ENCODE measurements at places on chromosomes 11 and 22.

GRCh38 chr11:58451585-58451984 lies 9.5 kb upstream of the OR5B12 start:
- DNase-seq, result no peak

DNA sequence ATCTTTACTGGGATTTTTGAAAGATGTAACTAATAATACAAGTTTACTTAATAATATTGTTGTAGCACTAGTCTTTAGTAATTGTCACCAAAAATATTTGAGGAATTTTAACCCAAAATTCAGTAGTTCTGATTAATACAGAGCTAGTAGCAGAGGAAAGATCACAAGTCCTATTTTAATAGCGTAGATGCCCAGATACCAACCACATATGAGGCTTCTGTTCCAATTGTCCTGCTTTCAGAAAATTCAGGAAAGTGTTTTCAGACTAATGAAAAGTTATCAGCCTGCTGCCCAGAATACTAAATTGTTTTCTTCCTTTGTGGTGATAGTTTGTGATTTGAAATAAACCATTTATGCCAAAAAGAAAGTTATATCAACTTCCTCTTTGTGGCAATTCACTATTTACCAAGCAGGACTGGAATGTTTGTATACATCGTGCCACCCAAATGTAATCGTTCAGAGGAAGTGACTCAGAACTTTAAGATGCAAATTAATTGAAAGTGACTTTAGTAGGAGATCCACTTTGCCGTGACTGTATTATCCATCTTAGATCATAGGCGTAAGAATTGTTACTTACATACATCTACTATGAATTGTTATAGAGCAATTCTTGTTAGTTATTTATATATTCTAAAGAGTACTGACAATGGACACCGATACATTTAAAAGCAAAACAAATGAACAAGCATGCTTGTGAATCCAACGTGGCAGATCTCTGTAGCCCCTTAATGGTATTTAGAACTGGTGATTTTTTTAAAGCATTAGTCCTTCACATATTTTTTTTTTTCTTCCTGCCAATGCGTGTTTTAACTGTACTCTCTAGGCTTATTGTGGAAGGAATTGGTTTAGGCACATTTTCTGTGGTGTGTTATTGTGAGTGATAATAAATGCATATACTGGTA lies 231.0 kb downstream of the DDX10 start:
- peak; percentile 67 for DNase-seq

DNA sequence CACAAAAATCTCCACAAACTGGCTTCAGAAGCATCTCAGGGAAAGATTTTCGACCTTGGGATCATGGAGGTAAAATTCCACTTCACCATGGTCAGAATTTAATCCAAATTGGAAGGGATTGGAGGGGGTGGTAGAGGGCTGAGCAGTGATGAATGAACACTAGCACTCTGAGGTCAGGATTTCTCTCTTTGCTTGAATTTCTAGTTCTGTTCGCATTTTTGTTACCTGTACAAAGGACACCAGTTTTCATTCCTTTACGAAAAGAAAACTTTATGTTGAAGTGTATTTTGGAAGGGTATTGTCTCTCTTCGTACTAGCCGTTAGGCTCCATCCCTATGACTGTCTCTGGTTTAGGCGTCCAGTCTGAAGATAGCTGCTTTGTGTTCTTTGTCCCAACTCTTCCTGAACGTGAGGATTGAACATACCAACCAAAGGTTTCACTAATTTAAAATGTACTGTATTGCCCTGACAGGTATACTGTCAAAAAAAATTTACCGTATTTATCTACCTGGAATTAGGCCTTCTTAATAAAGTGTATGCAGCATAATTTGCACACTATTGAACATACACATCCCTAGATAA lies 772 bp downstream of the GRAP2 start:
- no peak for DNase-seq

DNA sequence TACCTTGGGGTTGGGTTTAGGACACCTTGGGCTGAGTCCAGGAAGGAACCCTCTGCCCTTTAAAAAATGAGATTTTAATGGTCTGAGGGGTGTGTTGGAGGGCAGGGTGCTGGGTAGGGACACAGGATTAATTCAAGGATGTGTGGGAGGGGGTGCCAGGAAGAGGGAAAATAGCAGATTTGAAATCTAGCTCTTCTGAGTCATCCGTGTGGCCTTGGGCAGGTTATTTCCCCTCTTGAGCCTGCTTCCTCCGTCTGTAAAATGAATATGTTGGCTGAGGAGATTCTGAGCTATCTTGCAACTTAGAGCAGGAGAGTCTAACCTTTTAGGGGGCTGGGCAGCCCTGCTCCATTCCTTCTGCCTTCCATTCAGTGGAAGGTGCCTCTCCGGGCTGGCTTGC lies 3.0 kb downstream of the TSPAN18 start:
- DNase-seq, result peak; percentile 14

GRCh38 chr11:14414470-14415461 lies 55.8 kb upstream of the RRAS2 start:
- peak; percentile 76 for DNase-seq

DNA sequence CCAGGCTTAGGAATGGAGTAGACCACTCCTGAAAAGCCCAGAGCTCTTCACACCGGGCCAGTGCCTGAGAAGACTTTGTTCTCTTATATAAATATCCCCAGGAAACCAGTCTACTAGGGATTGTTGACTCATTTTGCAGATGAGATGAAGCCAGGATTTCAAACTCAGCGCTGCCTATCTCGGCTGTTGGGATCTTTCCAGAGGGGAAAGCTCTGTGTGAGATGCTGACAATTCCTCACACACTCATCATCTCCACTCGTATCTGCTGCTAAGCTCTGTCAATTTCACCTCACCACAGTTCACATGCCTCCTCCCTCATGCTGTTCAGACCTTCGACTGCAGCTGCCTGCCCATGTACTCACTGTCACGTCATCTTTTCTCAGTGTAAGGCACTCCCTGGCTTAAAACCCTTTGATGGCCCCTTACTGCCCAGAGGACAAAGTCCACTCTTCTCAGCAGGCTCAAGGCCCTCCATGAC lies 12.5 kb downstream of the USH1C start:
- DNase-seq, result peak; percentile 58

- DNase-seq, result no peak
Measured at GRCh38 chr11:44165432-44165831, 70.0 kb downstream of the EXT2 start.

GRCh38 chr11:22130462-22131053 lies 62.3 kb upstream of the ANO5 start:
- DNase-seq, result no peak

GRCh38 chr11:119483881-119484371 lies 61.0 kb upstream of the THY1 start:
- no peak for DNase-seq

DNA sequence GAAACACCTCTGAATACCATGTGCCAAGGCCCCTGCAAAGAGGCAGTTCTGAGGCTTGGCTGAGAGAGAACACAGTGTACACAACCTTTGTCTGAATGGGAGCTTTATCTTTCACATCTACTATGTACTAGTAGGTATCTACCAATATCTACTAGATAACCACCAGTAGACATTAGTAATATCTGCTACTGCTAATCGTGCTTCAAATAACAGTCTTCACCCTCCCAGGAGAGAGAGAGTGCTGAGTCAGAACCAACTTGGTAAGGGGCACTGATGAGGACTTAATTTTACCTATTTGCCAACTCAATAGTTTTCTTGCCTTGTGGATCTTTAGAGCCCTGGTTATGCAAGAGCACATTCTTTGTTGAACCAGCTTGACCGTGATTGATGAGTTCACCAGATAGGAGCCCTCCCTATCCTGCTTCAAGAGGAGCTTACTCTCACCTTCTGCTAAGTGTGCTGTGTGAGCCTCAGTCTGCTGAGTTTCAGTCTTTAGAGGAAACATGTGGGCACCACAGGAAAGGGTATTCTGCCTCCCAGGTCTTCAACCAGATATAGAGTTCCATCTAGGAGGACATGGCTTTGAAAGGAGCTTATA lies 967.5 kb downstream of the NTM start:
- no peak for DNase-seq

GRCh38 chr11:101840704-101841103 lies 74.1 kb upstream of the CEP126 start:
- no peak for DNase-seq

DNA sequence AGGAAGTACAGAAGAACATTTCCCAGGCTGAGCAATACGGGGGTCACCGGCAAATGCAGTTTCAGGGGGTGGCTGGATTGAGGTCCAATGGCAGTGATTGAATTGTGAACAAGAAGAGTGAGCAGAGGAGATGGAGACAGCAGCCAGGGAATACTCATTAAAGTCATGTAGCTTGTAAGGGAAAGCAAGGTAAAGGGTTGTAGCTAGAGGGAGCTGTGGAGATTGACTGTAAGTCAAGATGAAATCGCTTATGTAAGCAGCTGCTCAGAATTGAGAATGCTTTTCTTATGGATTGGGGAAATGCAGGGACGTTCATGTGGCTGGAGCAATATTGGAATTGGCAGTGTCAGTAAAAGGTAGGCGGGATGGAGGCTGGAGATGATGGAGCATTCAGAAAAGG lies 111.4 kb upstream of the TBCEL start:
- DNase-seq, result peak; percentile 2

- DNase-seq, result no peak
Measured at GRCh38 chr11:70710192-70710591, 311.9 kb downstream of the CTTN start.

GRCh38 chr11:79025097-79025496 lies 415.7 kb downstream of the TENM4 start:
- DNase-seq, result no peak

DNA sequence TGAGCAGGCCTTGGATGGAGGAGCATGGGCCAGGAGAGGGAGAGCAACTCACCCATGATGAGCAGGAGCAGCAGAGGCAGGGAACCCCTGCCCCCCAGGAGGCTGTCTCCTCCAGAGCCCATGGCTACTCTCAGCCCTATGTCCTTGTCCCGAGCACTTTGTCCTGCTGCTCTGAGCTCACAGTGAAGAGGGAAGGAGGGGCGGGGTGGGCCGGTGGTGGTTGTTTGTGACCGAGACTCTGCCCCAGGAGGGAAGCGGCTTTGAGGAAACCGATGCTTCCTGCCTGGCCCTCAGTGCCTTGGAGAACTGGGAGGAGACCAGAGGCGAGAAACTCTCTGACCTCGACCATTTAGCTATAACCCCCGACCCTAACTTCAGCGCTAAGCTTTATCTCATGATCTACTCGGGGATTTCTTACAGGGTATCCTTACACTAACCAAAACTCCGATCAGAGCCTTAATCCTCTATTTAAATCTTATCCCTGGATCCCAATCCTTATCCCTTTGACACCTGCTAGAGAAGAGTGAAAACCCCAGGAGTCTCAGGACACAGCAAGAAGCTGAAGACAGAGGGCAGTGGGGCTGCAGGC lies at the start of gene ROBO4:
Gene ROBO4, minus strand, starts transcription at position 192 of the 589 bp plus-strand sequence. Its CDS starts 70 bp downstream, at position 122.
- peak; percentile 37 for DNase-seq

- DNase-seq, result peak; percentile 49
Measured at GRCh38 chr22:39170825-39171622, 18.5 kb upstream of the CBX7 start.

DNA sequence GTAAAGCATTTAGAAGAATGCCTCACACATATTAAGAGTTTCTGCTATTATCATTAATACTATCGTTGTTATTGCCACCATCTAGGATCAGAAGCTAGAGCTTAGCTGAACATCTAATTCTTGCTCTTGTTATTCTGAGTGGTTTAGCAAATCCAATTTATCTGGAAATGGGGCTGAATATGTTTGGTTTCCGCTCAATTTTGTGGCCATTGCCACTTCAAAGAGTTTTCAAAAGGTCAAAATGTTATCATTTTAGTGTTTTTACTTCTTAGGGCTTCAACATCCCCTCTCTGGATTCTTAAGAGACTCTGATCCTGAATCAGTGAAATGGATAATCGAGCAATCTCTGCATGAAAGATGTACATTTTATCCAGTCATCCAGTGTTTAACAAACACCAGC lies 10.2 kb upstream of the PIK3IP1 start:
- DNase-seq, result no peak

GRCh38 chr22:48101704-48102103 lies 1339.3 kb downstream of the TBC1D22A start:
- DNase-seq, result no peak

DNA sequence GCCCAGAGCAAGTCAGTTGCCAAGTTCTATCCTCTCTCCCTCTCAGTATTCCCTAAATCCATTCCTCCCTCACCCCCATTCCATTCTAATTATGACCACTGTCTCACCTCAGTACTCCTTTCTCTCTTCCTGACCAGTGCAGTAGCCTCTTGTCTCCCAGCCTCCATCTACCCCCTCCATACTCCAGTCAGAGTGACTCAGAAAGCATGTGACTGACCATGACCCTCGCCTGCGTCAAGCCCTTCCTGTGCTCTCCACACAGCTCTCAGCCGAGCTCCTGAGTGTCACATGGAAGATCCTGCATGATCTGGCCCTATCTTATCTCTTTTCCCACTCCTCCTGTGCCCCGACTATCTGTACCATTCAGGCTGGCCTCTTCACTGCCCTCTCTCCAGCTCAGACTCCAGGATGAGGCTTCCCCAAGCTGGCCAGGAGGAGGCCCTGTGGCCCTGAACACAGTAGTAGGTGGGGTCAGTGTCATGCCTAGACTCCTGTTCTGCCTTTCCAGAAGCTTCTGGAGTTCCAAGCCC lies 42.6 kb downstream of the NEU3 start:
- DNase-seq, result peak; percentile 88

DNA sequence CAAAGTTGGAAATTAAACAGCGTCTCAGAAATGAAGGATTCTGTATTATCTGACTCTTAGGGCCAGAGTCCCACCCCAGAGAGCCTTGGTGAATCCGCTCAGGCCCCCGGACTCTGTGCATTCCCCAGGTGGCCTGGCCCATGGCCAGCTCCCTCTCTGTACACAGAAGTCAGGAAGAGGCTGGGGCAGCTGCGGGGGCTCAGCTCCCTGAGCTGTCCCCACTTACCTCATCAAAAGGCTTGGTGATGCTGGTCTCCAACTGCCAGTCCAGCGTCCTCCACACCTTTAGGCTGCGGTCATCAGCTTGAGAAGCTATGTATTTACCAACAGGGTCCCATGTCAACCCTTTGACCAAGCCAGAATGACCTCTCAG lies 35.0 kb downstream of the HIRA start:
- no peak for DNase-seq

- no peak for DNase-seq
Measured at GRCh38 chr11:69278091-69278867, 15.7 kb upstream of the MYEOV start.

- no peak for DNase-seq
Measured at GRCh38 chr22:30694640-30695350, at the start of gene OSBP2. Gene OSBP2, plus strand, starts transcription at chr22:30694874. Its CDS starts 36 bp downstream, at chr22:30694910.

- no peak for DNase-seq
Measured at GRCh38 chr22:27588268-27588667, 213.3 kb downstream of the MN1 start.

GRCh38 chr22:25110596-25110845 lies 89.1 kb upstream of the CRYBB3 start:
- DNase-seq, result no peak
